ENCODE measurements at places on chromosomes 6 and 20. TPM values are rescaled to one million over a fixed set of nuclear protein-coding genes. Genes with fewer than 3 reads are reported as not detected.

Gene ASIP
- total RNA-seq: not detected

- DNase-seq: peak; percentile 89
Measured at GRCh38 chr6:93787841-93788240, 368.5 kb upstream of the EPHA7 start.

- no peak for DNase-seq
Measured at GRCh38 chr20:33391722-33392415, 9.4 kb downstream of the CDK5RAP1 start.

- DNase-seq: no peak
Measured at GRCh38 chr6:56956491-56956890, 1.6 kb downstream of the BEND6 start.

GRCh38 chr20:5402903-5403531 lies 86.3 kb upstream of the PROKR2 start:
- DNase-seq: no peak

All from renal cortical epithelial cell (primary cell).